ENCODE measurements at places on chromosomes 12 and 14.

- DNase-seq = no peak
Observed at GRCh38 chr14:103516426-103517173, 6.0 kb downstream of the CKB start.

DNA sequence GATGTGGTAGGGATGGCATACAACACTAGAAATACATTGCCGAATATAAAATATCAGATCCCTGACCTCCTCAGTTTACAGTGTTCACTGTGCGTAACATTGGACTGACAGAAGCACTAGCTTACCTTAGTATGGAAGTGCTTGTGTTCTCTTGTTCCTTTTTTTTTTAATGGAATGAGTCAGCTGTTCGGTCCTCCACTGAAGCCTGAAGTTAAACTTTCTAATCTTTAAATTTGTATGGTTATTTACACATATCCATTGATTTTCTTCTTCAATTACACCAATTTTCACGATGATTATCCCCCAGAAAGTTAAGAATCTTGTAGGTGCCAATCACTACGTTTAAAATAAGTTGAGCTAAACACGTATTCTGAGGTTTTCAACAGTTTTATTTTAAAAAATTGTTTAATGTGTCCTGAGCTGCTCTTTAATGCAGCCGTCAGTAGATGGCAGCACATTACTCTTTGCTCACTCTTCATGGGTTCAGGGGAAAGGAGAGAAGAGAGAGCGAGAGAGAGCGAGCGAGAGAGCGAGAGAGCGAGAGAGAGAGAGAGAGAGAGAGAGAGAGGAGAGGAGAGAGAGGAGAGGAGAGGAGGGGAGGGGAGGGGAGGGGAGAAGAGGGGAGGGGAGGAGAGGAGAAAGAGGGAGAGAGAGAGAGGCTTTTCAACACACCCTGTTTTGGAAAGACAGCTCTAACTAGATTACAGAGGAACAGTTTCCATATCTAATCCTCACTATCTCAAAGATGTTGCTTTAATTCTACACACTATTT is 134.7 kb upstream of the SCAF11 start:
- DNase-seq = peak; percentile 35

- DNase-seq = no peak
Observed at GRCh38 chr14:105867961-105868599, 341.7 kb downstream of the TMEM121 start.

- no peak for DNase-seq
Observed at GRCh38 chr12:25789541-25789944, 168.9 kb upstream of the RASSF8 start.

DNA sequence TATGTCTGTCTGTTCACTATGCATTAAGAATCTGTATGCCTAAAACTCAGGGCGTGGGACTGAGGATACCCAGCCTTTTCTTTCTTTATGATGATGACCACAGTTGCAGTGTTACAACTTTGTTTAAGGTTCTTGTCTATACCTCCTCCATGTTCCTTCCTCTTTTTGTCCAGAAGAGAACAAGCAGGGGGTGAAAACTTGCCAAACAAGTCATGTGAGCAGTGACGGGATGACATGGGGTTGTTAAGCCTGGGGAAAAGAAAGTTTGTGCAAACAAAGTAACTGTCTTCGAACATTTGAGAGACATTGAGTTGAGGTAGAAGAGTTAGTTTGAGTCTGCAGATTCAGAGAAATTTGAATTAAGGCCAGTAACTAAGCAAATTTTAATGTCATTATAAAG is 505.5 kb downstream of the NPAS3 start:
- DNase-seq = no peak

DNA sequence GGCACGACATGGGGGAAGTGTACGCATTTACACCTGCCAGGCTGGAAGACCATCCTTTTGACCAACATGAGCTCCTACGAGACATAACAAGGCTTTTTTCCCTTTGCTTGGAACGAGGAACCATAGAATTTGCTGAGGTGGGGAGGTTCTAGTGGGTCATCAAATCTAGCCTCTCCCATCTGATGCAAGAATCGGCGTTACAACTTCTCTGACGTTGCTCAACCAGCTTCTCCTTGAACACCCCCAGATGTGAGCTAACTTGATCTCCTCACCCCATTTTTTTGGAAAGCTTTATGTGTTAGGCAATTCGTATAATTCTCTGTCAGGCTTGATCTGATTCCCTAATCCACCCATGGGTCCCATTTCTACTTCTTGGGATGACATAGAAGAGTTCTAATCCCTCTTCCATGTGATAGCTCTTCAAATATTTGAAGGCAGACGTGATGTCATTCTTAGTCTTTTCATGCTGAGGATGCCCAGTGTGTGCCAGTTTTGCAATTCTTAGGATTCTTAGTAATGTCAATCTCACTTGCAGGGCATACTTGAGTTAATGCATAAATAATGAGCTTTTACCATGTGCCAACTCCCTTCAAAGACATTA is 163.6 kb upstream of the PARP11 start:
- no peak for DNase-seq

GRCh38 chr12:104610513-104611235 is 153.9 kb downstream of the CHST11 start:
- DNase-seq = no peak

DNA sequence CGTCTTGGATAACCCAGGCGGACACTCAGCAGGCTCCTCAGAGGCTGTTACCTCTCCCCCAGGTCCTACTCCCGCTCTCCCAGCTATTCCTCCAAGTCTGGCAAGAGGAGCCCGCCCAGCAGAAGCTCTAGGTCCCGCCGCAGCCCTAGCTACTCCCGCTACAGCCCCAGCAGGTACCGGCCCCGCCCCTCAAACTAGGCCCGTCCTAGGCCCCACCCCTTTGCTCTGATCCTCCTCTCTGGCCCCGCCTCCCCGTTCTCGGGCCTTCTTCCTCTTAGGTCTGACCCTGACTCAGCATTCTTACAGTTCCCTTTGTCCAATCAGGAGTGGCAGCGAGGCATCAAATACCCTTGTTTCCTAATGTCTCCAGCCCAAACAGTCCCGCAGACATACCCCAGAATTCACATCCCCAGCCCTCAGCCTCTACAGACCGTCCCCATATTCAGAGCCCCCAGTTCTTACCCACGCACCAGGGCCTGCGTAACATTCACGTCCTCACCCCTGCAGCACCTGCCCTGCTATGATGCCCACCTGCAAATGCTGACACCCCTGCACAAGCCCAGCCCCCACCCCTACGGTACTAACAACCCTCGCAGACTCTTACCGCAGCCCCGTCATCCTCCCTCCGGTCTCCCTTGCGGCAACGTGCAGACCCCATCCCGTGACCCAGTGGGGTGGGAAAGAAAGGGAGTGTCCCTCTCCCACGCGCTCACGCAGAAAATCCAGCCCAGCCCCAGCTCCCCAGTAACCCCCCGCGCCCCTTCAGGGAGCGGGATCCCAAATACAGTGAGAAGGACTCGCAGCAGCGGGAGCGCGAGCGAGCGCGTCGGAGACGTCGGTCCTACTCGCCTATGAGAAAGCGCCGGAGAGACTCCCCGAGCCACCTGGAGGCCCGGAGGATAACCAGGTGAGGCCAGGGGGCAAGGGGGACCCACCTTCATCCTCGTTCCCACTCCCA is 25.0 kb upstream of the HSPB8 start:
- DNase-seq = no peak

- DNase-seq = no peak
Observed at GRCh38 chr14:36773558-36773957, 111.9 kb downstream of the PAX9 start.

- DNase-seq = no peak
Observed at GRCh38 chr12:130916241-130916911, 37.3 kb upstream of the ADGRD1 start.

GRCh38 chr12:26832822-26833742 is at the start of gene ITPR2:
Gene ITPR2, minus strand, starts transcription at chr12:26833194. Its CDS starts 413 bp downstream, at chr12:26832781.
- peak; percentile 90 for DNase-seq

- DNase-seq = no peak
Observed at GRCh38 chr12:113082486-113083148, 26.1 kb downstream of the DTX1 start.

- DNase-seq = no peak
Observed at GRCh38 chr14:104081261-104081835, 4.2 kb upstream of the ASPG start.

- no peak for DNase-seq
Observed at GRCh38 chr12:96205908-96206307, 11.7 kb downstream of the ELK3 start.

DNA sequence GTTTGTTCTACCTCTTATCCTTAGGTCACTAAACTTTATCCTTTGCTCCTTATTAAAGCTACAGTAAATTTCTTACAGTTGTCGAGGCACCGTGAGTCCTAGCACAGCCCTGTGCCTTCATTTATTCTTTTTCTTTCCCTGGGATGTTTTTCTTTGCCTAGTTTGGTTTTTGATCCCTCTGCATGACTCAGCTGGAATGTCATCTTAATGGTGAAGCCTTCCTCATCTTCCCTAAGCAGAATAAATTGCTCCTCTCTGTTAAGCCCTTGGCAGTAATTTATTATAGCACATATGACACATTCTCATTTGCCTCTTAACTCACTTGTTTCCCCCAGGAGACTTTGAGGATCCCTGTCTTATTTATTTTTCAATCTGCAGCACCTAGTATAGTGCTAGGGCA is 16.6 kb downstream of the ACTR10 start:
- DNase-seq = no peak

- no peak for DNase-seq
Observed at GRCh38 chr12:117042171-117042842, 56.9 kb downstream of the TESC start.

GRCh38 chr14:105141486-105142281 is 26.9 kb downstream of the JAG2 start:
- no peak for DNase-seq

DNA sequence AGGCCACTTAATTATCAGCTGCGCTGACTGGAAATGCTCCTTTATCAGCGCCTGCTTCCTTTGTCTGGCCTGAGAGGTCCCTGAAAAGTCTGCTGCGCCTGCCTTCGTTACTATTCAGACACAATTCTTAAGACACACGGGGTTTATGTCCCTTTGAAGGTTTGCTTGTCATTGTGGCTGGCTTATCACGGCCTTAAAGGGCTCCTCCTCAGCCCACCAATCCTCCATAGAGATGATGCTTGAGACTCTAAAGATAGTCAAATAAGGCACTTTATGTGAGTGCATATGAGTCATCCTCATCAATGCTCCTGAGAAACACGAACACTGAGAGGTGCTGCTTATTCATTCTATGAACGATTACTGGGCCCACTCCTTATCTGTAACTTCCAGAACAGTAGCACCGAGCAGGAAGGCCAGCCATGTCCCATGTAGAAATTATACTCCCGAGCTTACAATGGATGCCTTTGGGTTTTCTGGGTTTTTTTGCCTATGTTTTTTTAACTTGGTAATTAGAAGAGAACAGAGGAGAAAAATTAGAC is 1268.2 kb upstream of the TMEM132C start:
- no peak for DNase-seq

DNA sequence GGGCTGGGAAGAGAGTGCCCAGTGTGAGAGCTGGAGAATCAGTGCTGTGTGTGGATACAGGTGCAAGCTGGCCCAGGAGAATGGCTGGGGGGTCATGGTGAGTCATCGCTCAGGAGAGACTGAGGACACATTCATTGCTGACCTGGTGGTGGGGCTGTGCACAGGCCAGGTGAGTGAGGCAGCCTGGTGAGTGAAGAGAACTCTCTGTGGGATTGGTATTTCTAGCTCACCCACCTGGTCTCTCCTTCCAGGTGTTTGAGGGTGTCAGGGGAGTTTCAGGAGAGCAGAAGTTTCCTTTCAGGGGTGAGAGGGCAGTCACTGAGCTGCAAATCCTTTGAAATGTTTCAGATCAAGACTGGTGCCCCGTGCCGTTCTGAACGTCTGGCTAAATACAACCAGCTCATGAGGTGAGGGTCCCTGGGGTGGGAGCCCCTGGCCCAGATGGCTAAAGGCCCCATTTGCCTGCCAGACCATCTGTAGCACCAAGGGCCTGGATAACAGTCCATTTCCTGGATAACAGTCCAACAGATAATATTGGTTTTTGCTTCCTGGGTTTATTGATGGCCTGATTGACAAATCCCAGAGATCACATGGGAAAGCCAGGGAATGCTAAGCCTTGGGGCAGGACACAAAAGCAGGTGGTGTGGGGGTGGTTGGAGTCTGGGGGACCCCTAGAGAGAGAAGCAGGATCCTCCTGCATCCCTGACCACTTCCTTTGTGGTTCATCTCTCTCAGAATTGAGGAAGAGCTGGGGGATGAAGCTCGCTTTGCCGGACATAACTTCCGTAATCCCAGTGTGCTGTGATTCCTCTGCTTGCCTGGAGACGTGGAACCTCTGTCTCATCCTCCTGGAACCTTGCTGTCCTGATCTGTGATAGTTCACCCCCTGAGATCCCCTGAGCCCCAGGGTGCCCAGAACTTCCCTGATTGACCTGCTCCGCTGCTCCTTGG is 5.5 kb upstream of the ATN1 start:
- DNase-seq = no peak

- DNase-seq = no peak
Observed at GRCh38 chr14:72921396-72921795, 4.9 kb upstream of the DCAF4 start.

DNA sequence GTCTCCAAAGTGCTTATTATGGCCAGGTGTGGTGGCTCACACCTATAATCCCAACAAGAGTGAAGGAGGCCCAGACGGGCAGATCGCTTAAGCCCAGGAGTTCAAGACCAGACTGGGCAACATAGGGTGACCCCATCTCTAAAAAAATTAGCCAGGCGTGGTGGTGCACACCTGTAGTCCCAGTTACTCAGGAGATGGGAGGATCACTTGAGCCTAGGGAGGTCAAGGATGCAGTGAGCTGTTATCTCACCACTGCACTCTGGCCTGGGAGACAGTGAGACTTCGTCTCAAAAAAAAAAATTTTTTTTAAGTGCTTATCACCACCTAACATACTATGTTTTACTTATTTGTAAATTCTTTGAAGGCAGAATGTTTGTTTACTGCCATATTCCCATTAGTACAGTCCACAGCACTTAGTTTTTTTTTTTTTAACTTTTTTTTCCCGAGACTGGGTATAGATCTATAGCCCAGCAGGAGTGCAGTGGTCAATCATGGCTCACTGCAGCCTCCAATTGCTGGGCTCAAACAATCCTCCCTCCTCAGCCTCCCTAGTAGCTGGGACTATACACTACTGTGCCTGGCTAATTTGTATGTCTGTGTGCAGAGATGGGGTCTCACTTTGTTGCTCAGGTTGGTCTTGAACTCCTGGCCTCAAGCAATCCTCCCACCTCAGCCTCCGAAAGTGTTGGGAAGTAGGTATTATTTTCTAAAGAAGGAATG is 4.7 kb upstream of the KANSL2 start:
- no peak for DNase-seq

DNA sequence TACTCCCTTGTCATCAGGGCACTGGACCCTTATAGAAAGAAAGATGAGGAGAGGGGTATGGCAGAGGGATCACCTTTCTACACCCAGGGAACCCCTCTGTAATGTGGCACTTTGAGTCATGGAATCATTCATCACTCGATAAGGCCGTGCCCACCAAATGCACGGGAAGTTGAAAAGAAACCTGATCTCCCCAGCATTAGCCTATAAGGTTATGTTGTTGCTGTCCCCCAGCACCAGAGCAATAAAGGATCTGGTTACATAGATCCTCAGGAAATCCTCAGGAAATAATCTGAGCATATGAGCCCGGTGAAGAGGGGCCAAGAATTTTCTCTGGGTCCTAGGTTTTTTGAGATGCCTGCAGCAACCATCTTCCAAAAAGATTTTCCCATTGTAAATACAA is 148.8 kb upstream of the CRY1 start:
- DNase-seq = no peak

GRCh38 chr14:100728962-100729361 is 2.3 kb downstream of the DLK1 start:
- no peak for DNase-seq
